ENCODE measurements at places on chromosomes 7 and 10.
A peak's percentile ranks its signal among the peaks of the same experiment; 100 is the strongest.

DNA sequence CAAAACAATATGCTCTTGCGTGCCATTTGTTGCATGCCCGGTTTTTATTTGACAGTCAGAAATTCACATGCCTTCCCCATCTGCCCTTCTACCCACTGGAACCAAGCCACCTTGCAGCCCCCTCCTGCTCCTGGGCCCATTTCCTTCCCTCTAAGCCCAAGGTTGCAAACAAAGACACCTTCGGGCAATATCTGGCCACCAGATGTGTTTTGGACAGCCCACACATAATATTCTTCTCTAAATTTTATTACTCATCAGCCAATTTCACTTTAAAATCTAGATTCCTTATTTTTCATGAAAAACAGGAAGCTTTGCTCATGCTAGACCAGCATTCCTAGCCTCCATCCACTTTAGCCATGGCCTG lies 18.2 kb upstream of the C10orf105 start:
- DNase-seq = peak; percentile 16

- DNase-seq = no peak
Observed at GRCh38 chr10:120598386-120598785, 141.4 kb downstream of the PLPP4 start.

DNA sequence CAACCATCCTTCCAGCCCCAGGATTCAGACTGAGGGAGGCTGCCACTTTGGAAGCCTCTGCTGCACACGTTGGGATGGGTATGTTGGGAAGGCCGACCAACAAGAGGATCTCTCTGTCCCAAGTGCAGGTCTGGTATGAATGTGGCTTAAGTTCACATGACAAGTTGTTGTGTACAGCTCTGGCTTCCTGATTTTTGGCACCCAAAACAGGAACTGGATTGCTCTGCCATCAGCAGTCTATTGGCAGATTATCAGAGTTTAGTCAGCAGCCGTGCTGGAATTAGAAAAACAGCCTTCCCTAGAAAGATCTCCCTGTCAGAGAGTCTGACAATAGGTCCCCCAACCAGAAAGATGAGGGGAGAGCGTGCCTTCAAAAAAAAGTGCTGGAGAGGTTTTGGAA lies 66.9 kb downstream of the GOLGA7B start:
- peak; percentile 30 for DNase-seq

DNA sequence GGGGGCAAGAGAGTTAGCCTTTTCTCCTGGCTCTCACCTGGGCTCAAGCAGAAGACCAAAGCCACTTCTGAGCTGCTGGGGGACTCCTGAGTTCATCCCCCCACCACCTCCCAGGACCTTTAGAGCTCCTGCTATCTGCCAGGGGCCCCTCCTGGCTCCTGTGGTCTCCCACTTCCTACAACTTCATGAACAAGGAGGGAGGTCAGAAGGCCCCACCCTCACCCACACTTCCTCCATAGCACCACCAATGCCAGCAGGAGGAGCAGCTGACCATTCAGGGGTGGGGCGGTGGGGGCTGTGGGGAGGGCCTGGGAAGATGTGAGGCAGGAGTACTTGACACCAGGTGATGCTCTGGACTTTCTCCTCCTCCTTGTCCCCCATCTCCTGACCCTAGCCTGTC lies 32.6 kb upstream of the ADCYAP1R1 start:
- DNase-seq = no peak

GRCh38 chr7:36570528-36571189 lies 153.6 kb downstream of the AOAH start:
- no peak for DNase-seq

- no peak for DNase-seq
Observed at GRCh38 chr10:48291190-48291589, 15.3 kb upstream of the MAPK8 start.

GRCh38 chr7:129307592-129307991 lies 82.8 kb downstream of the AHCYL2 start:
- DNase-seq = no peak
